ENCODE measurements at places on chromosomes 7 and 10. TPM values are rescaled to one million over a fixed set of nuclear protein-coding genes. Genes with fewer than 3 reads are reported as not detected.

The TMEM60 gene
- total RNA-seq: 27.2 TPM

The ZNF33A gene
- 5.4 TPM for total RNA-seq

The HOXA13 gene
- 1.7 TPM for total RNA-seq

The EPHA1 gene
- total RNA-seq: not detected

The HOXA6 gene
- 1.6 TPM for total RNA-seq

The WNT2 gene
- not detected for total RNA-seq

The ENKUR gene
- 0.19 TPM for total RNA-seq

The PTPRZ1 gene
- total RNA-seq: not detected

The HEPACAM2 gene
- total RNA-seq: not detected
